A549 treated with dexamethasone at 1 μM for 4 hours (cell line): ENCODE measurements at places on chromosomes 1 and 21. TPM values are rescaled to one million over a fixed set of nuclear protein-coding genes. Genes with fewer than 3 reads are reported as not detected.

AMY2B gene
- 0.38 to 0.66 TPM (median 0.48 TPM) in 5 replicates for total RNA-seq

EDARADD gene
- 3.1 to 4.0 TPM (median 3.7 TPM) in 5 replicates for total RNA-seq

GPBP1L1 gene
- total RNA-seq, result 33.0 to 42.0 TPM (median 34.1 TPM) in 5 replicates

LAD1 gene
- 0.90 to 2.2 TPM (median 1.4 TPM) in 5 replicates for total RNA-seq

CCNL2 gene
- 29.8 to 55.4 TPM (median 47.5 TPM) in 5 replicates for total RNA-seq

CSF3R gene
- not detected in 5 replicates for total RNA-seq

SGIP1 gene
- total RNA-seq, result not detected in 5 replicates
